ENCODE measurements at places on chromosomes 7 and 10. TPM values are rescaled to one million over a fixed set of nuclear protein-coding genes. Genes with fewer than 3 reads are reported as not detected.

TAS2R5 gene
- 0.92 TPM for total RNA-seq

ZNF485 gene
- total RNA-seq = 9.4 TPM

PLAC9 gene
- total RNA-seq = 7.8 TPM

BUB3 gene
- total RNA-seq = 200 TPM

OR9A2 gene
- total RNA-seq = not detected

CRPPA gene
- total RNA-seq = 1.9 TPM

DPYSL4 gene
- total RNA-seq = 26.3 TPM

CPN1 gene
- not detected for total RNA-seq

OR2A12 gene
- not detected for total RNA-seq

OPN4 gene
- total RNA-seq = not detected

CD36 gene
- total RNA-seq = 0.28 TPM

CYP26C1 gene
- 0.42 TPM for total RNA-seq

LIPJ gene
- not detected for total RNA-seq

UCN3 gene
- not detected for total RNA-seq

C7orf57 gene
- 0.35 TPM for total RNA-seq

MASTL gene
- 37.1 TPM for total RNA-seq

RELN gene
- 0.02 TPM for total RNA-seq

SLC26A5 gene
- 0.11 TPM for total RNA-seq

LAMB4 gene
- total RNA-seq = not detected

TWIST1 gene
- total RNA-seq = not detected

CYP2C19 gene
- not detected for total RNA-seq

NSUN6 gene
- total RNA-seq = 10.2 TPM

STEAP1 gene
- total RNA-seq = 4.1 TPM

SLC13A4 gene
- 2.0 TPM for total RNA-seq

CCL24 gene
- not detected for total RNA-seq

AKR1C3 gene
- 2.1 TPM for total RNA-seq
